Right cardiac atrium (tissue), 5 donors: ENCODE measurements at places on chromosomes 4 and X. TPM values are rescaled to one million over a fixed set of nuclear protein-coding genes. Genes with fewer than 3 reads are reported as not detected.

DNA sequence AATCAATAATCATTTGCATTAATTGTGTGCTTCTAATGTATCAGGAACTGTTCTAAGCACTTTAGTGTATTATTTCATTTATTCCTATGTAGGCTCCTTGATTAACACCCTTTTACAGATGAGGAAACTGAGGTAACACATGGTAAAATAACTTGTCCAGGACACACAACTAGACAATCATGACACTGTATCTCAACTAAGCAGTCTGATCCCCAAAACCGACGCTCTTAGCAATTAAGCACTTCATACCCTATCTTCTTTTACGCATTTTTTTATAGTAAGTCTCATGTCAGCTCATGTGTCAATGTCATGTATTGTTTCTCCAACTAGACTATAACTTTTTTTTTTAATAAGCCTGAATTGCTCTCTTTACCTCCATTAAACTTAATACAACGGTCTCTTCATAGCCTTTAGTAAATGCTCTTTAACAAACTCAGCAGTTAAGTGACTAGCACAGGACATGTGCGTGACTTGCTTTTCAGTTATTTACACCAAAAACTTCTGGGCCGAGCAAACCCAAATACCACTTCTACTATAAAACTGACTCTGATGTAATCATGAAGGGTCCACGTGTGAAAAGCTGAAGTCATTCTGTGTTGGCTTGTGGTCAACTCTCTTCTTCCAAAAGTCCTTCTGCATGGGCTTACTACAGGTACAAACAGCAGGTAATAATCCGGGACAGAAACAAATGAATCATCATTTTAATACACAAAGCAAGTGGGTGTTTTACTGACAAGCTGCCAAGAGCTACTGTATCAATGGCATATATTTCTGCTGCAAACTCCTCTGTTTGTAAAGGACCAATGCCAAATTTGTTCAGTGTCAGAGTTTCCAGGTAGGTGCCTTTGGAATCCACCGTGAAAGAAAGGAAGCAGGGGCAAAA, 7.9 kb upstream of the AMBN start:
- no peak for DNase-seq

Gene AMER1
- 5.7 TPM for total RNA-seq

Gene DTHD1
- total RNA-seq, result 0.09 TPM

DNA sequence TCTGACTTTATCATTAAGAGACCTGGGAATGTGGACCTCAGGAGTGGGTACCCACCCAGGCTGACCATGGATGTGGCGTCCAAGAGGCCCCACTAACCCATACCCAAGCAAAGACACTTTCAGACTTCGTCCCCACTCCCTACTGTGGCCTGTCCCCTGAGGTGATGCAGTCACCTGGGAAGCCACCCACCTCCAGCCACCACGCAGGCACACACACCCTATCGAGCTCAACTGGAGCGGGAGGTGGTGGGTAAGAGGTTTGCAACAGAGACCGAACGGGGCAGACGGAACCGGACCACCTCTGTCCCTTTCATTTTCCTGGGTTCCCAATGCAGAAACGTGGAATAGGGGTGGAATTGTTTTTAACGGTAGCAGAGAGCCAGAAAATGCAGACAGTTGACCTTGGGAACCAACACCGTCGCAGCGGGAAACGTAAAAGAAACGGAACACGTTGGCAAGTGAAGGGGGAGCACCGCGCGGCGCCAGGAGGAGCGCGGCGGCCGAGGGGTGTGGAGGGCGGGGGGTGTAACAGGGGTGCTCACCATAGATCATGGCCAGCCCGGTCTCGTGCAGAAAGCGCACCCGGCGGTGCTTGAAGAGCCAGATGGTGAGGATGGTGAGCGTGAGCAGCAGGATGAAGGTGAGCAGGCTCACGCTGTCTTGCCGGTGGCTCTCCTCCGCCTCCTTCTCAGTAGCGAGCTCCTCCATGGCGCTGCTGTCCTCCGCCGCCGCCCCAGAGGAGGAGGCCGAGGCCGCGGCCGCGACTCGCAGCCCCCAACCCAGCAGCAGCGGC, 559 bp downstream of the SLC9A7 start:
- DNase-seq, result peak; percentile 42

- DNase-seq, result peak; percentile 84
Observed at GRCh38 chrX:3345281-3346191, 916 bp downstream of the MXRA5 start.

- no peak for DNase-seq
Observed at GRCh38 chrX:119410027-119410819, 11.1 kb downstream of the SLC25A43 start.

DNA sequence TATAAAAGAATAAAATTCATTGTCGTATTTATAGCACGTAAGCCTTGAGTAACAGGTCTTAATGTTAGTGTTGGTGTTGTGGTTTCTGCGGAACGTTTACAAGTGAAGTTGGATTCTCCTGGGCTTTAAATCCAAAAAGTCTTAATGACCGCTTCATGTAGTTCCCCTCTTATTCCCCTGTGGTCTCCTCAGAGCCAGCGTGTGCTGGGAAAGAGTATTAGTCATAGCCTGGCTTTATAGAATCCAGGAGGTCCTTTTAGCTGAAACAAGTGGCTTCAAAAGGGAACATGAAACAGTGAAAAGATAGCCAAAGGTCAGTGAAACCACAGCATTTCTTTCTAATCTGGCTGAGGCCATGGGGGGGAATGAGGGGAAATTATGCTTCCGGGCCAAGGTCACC, 79.1 kb downstream of the CLCN4 start:
- peak; percentile 35 for DNase-seq
